ENCODE measurements at places on chromosomes 4 and X.

DNA sequence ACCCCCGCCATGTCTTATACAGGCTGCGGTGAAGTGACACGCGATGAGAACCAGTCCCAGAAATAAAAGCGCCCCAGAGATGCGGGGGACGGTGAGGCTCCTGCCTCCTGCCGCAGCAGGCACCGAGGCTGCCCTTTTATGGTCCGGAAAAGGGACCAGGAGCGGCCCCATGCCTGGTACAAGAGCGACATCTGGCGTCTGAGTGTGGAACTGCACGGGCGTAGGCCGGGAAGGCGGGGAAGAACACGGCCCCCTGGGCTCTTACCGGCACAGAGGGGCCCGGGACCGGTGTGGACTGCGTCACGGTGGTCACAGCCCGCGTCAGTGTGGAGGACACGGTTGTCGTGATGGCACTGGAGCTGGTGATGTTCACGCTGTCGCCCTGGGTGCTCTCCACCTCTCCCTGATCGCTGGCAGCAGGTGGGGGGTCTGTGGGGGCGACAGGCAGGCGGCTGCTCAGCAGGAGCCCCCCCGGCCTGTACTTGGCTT is 8.9 kb upstream of the RENBP start:
- DNase-seq: peak; percentile 75

DNA sequence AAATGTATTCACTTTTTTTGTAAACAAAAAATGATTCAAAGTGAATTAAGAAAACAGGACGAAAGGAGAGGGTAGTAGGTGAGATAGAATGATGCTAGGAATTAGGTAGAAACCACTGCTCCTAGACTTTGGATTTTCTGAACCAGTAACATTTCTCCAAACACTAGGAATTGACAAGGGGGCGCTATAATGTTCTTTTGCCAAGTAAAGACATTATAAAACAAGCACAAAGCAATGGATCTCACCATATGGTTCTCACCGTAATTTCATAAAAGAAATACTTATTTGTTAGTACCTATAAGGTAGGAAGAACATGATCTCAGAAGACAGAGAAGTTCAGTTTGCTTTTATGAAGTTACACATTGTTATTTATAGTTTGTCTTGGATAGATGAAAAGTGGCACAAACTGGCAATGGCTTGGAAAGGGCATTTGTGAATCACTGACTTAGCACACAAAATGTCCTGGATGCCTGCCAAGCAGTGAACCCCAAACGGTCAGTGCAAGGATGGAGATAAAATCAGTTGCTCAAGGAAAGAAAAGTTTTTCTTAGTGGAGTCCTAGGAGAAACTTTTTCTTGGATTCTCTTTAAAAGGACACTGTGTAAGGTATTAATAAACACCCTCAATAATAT is 8.1 kb upstream of the TBC1D1 start:
- no peak for DNase-seq

GRCh38 chr4:7799736-7800135 is 139.9 kb downstream of the AFAP1 start:
- no peak for DNase-seq

GRCh38 chrX:105701310-105702052 is 120.9 kb upstream of the NRK start:
- DNase-seq: no peak

DNA sequence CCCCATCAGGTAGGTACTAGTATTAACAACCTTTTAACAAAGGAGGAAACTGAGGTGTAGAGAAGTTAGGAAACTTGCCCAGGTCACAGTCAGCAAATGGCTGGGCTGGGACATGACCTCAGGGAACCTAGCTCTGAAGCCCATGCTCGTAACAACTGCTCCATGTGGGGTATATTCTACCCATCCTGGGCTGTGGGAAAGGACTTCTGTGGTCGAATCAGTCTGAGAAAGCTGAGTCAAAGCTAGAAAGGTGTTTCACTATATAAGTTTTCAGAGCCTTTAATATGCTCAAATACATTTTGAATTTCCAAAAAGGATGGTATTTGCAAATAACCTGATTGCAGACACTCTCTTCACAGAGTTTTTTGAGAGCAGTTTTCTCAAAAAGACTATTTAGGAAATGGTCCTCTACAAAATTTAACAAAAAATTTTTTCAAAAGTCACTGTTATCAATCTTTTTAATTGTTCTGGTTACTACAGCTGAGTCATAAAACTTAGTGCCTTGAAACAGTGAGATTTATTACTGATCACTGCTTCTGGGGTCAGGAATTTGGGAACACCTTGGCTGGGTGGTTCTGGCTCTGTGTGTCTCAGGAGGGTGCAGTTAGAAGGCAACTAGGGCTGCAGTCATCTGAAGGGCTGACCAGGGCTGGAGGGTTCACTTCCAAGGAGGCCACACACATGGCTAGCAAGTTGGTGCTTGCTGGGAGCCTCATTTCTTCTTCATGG is 53.6 kb downstream of the NSG1 start:
- no peak for DNase-seq

DNA sequence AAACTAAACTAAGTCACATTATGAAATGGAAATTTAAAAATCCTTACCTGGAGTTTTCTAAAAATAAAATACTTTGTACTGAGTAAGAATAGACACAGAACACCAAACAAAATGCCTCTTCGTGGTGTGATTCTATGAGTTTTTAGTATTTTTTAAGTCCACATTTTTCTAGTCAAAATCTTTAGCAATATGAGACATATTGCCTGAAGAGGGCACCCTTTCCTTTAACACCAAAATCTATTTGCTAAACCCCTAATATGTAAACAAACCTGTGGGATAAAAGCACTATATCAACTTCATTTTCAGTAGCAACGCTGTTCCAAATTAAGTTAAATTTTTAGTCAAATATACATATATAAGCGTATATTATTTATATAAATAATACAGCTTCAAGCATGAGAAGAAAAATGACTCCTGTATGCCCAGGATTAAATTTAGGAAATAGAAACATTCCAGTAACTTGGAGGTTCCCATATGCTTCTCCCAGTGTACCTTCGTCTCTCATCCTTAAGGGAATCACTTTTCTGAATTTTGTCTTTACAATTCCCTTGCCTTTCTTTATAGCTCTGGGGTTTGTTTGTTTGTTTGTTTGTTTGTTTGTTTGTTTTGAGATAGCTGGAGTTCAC is 23.0 kb upstream of the PGM2 start:
- peak; percentile 49 for DNase-seq

DNA sequence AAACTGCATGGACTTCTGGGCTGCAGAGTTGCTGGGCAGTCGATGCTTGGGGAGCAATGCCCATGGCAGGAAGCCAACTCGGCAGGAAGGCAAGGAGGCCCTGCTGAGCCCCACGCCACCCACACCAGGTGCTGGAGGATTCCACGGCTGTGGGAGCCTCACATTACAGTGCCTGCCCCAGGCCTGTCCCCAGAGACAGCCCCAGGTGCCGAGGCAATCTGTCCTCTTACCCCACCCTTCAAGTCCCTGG is 53.9 kb downstream of the HMX1 start:
- no peak for DNase-seq

GRCh38 chr4:108536577-108536976 is 83.8 kb upstream of the RPL34 start:
- no peak for DNase-seq

DNA sequence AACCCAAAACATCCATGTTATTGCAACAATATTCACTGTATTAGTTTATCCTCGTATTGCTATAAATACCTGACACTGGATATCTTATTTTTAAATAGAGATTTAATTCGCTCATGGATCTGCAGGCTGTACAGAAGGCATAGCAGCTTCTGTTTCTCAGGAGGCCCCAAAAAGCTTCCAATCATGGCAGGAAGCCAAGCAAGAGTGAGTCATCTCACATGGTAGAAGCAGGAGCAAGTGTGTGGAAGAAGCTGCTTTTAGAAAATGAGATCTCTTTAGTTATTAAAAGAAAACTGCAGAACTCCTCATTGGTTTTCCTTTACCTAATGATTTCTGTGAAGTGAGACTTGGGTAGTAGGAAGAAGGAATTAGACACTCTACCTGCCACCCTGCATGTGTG is 16.4 kb downstream of the ZNF732 start:
- no peak for DNase-seq

- DNase-seq: no peak
These were observed 33.5 kb upstream of the SETD7 start for GRCh38 chr4:139589336-139590018.

DNA sequence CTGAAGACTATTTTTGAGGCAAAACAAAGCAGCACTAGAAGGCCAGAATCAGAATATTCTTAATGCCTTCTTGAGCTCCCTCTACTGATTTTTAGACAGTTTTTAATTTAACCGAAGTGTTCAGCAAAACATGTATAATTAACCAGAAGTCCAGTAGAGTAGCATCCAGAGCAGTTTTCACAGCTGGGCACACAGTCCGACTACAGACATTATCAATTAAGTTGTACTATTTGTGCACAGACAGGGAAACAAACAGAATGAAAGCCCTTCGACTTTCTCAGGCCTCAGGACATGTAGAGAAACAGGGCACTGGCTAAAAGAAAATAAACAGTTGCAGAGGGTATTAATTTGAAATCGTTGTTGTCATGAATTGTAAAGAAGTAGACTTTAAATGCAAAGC is 11.9 kb downstream of the FSTL5 start:
- no peak for DNase-seq

DNA sequence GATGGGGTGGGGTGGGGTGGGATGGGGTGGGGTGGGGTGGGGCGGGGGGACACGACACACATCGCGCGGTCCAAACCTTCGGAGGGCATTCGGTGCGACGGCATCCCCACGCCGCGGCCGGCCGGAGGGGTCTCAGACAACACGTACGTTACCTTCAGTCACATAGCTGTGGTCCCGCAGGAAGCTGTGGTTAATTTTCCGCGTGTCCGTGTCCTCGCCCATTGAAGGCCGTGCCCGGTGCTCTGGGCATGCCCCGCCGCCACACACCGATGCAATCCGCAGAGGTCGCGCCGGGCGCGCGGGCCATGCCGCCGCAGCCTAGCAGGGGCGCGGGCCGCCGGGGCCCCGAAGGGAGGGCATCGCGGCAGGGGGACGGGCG is 417 bp downstream of the PPP2R2C start:
- DNase-seq: no peak

- no peak for DNase-seq
These were observed 9.5 kb upstream of the TLR8 start for GRCh38 chrX:12896935-12897334.

Data from hematopoietic multipotent progenitor cell treated with erythropoietin and hydrocortisone succinate and interleukin-3 and kit ligand, for 17 days (in vitro differentiated cells).